ENCODE measurements at places on chromosomes 4 and X.

- no peak for DNase-seq
Measured at GRCh38 chrX:71604141-71604540, 14.2 kb downstream of the CXCR3 start.

DNA sequence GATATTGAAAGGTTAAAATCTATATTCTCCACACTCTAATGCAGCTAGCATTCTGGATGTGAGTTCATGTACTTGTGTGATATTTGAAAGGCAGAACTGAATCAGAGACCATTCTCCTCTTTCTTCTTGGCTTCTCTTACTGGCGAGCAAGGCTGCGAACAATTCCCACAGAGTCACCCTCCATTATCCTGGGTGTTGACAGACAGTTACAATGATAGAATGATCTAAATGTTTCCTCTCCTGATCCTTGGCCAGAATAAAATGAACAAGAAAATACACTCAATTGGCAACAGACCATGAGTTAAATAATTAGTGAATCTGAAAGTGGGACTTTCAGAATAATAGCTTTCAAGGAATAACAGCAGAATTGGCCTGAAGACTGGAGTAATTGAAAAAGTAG lies 342.8 kb downstream of the RAPGEF2 start:
- DNase-seq = no peak

- DNase-seq = no peak
Measured at GRCh38 chr4:110138551-110138950, 59.9 kb downstream of the ELOVL6 start.

GRCh38 chr4:176883108-176883550 lies 90.4 kb upstream of the VEGFC start:
- DNase-seq = no peak

DNA sequence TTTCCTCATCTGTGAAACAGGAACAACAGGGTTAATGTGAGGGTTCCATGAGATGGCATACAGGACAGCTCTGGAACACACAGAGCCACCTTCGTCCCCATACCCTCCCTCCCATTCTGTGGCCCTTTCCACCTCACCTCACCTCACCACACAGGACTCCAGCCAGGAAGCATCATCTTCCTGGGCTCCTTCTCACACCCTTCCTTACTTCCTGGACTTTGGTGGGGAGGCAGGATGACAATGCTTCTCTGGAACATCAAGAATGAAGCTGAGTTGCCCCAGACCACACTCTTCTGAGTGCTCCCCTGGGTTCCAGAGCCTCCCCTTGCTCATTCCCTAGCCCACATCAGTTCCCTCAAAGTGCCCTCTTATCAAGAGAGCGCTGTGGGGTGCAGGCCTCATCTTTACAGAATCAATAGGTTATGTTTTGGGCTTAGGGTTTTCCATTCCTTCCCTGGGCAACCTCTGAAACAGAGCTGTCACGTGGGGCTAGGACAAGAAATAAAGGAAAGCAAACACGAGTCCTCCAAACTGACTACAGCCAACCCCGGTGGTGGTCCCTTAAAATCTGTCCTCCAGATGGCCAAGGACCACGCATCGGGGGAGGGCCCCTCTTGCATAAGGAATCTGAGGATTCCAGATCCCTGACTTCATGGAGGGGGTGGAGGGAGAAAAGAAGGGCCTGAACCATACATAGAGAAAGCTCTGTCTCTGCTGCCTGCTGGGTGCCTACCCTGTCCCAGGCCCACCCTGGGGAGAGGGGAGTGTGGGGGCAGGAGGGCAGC lies 74.4 kb upstream of the ATP6AP2 start:
- no peak for DNase-seq

DNA sequence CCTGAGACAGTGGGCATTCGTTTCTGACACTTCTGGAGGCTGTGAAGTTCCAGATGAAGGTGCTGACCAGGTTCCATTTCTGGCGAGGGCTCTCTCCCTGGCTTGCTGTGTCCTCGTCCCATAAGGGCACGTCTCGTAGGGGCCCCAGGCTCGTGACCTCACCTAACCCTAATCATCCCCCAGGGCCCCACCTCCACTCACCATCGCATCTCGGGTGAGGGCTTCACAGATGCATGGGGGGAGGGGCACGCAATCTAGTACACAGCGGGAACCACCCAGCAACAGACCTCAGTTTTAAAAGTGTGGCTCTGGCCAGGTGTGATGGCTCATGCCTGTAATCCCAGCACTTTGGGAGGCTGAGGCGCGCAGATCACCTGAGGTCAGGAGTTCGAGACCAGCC lies 22.1 kb downstream of the PDE6B start:
- no peak for DNase-seq

- no peak for DNase-seq
Measured at GRCh38 chrX:66200855-66201795, 37.1 kb downstream of the HEPH start.

DNA sequence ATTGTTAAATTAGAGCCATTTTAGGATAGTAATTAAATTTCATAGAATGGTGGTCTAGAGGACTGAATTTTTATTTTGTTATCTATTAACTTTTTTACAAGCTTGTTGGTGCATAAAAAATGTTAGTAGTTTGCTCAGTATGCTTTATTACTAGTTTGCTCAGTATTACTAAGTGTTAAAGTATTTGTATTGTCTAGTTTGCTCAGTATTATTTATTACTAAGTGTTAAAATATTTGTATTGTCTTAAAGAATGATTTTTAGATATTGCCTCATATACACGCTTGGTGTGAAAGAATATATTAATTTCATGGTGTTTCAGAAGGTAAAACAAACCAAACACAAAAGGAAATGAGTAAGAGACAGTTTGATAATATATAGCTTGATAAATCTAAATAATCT lies 268.4 kb upstream of the MAGEB18 start:
- no peak for DNase-seq

GRCh38 chr4:127000846-127001245 lies 631.9 kb upstream of the INTU start:
- no peak for DNase-seq

DNA sequence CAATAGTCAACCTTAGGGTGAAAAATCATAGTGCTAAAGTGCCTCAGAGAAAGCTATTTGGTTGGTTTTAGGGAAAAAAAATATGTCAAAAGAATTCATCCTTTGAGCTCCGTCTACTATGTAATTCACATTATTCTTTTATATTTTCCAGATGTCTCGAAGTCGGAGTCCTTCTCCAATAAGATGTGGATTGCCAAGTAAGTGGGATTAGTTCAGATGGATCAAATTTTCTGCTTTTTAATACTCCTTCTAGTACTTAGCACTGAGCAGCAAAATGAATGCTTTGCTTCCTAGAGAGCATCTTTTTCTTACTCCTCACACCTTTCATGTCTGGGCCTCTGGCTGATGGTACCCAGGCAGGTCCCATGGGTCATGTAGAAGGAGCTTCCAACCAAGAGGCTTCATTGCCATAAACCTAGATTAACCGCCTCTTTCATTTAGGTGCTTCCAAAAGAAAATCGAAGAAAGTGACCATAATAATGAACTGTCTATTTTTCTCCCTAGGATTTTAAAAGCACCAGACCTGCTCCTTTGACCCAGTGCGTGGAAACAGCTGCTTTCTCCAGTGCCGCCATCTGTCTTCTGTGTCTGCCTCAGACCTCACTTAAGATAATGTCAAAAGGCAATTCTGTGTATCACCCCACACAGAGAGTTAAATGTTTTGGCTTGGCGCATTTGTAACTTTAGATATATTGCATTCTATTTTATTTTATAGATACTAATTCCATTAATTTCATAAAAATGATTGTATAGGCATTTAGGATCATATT lies 43.5 kb downstream of the SPATA18 start:
- DNase-seq = no peak

- DNase-seq = no peak
Measured at GRCh38 chrX:10533696-10534365, 86.6 kb downstream of the MID1 start.

GRCh38 chr4:53654300-53654758 lies 63.0 kb upstream of the LNX1 start:
- no peak for DNase-seq

GRCh38 chr4:153585026-153585425 lies 99.1 kb upstream of the TLR2 start:
- no peak for DNase-seq

DNA sequence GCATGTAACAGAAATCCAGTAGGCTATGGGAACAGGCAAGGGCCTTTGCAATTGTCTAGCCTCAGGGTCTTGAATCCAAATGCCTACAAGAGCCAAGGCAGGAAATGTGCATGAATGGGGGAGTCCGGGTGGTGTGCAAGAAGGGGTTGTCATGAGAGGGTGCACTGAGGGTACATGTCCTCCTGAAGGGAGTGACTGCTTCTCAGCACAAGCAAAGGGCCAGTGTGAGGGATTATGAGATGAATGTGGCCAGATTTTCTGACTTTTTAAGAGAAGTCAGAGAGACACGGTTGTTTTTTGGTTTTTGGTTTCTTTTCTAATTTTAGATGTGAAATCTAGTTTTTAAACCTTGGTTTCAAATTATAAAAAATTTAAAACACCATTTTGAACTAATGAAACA lies 76.5 kb upstream of the LSM6 start:
- no peak for DNase-seq

DNA sequence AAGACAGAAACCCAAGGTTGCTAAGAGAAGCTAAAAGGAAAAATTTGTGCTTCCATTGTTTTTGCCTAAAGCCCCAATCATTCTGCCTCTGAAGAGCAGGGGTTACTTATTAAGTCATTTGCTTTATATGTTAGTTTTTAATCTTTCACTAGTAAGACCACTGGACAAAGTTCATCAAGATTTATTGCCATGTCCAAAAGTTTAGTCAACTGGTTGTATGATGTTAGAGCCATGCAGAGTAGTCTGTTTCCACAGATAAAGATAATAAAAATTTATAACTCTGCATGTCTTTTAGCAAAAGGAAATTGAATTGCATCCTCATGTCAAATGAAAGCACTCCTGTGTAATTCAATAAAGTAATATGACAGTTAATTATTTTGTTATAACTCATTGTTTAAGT lies 75.8 kb upstream of the PRKG2 start:
- no peak for DNase-seq

- no peak for DNase-seq
Measured at GRCh38 chr4:42642101-42642797, 14.7 kb downstream of the ATP8A1 start.

DNA sequence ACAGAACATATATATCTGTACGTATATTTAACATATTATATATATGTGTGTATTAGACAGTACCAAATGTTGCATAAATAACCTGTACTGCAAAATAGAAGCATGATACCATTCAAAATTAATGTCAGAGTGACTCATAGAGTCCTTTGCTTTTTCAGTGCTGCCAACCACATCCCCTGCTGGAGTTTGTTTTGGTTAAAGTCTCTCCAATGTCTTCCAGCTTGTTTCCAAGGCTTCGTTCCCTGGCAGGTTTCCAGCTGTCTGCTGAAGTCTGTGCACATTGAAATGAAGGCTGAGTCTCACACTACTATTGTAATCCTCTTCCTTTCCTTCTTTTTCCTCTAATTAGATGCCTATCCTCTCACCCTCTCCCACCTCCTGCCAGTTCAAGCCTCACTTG lies 14.9 kb downstream of the NRK start:
- DNase-seq = no peak

- peak; percentile 46 for DNase-seq
Measured at GRCh38 chrX:19682712-19683331, 167.5 kb upstream of the MAP3K15 start.

DNA sequence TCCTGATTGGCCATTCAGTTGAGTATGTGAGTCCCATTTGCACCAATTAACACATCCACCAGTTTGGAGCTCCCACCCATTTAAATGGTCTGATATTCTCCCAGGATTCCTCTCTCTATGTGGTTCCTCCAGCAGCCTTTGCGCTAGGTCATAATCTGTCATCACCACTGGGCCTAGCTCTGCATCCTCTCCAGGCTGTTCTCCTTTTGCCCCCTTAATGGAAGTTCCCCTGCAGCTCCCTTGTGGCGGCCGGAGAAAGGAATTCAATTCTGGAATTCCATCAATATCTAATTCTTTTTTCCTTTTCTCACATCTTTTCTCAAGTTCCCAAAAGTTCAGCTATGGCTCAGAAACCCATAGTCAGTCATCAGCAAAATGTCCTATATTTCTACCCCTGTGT lies 2184.4 kb upstream of the AGA start:
- no peak for DNase-seq

DNA sequence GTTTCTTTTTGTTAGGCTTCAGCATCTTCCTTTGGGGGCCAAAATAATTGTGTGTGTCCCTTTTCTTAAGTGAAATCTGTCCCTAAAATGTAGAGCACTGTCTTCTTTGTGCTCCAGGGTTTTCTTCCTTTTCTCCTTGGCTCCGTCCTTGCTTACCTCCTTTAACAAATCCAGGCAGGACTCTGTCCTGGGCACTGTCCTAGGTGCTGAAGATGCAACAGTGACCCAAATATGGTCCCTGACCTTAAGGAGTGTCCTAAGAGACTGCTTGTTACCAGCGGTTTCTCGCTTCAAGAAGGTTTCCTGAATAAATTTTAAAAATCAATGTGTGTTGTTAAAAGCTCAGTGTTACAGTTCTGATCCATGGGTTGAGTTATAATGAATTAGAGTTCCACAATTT lies 471.8 kb downstream of the KCNIP4 start:
- DNase-seq = no peak

GRCh38 chrX:23066588-23067281 lies 67.0 kb downstream of the DDX53 start:
- no peak for DNase-seq

DNA sequence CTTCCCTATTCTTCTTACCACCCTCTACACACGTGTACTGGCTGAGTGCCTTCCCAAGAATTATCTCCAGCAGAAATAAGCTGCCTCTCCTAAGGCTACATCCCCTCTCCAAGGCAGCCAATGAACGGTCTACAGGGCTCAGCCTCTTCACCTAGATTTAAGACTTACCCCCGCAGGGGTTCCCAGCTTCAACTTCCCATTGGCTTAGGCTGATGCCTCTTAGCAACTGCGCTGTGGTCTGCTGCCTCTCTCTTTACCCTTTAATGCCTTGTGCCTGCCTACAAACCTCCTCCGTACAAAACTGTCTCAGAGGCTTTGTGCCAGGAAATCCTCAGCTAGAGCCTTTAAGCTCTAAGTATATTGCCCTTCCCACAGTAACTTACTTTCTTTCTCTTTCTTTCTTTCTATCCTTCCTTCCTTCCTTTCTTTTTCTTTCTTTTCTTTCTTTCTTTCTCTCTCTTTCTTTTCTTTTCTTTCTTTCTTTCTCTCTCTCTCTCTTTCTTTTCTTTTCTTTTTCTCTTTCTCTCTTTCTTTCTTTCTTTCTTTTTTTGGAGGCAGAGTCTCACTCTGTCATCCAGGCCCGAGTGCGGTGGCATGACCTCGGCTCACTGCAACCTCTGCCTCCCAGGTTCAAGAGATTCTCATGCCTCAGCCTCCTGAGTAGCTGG lies 15.1 kb upstream of the PIGA start:
- DNase-seq = no peak

DNA sequence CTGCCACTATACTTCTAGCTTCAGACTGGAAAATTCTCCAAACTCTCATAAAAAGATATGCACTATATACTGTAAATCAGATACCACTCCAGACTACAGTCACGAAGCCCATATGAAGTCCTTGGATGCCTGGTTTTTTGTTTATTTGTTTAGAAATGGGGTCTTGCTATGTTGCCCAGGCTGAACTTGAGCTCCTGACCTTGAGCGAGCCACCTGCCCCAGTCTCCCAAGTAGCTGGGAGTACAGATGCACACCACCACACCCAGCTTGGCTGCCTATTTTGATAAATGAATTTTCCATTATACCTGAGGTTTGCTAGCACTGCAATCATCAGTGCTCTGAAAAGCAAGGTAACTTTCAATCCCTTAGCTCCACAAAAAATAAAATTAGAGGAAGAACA lies 53.1 kb downstream of the ELF2 start:
- DNase-seq = no peak
